ENCODE measurements at places on chromosomes 16 and 17. TPM values are rescaled to one million over a fixed set of nuclear protein-coding genes. Genes with fewer than 3 reads are reported as not detected.

CBFA2T3 gene
- 5.5 TPM for polyA plus RNA-seq

- DNase-seq, result no peak
Observed at GRCh38 chr17:31425282-31426040, 34.0 kb downstream of the RAB11FIP4 start.

GRCh38 chr17:79997011-79997660 lies 38.5 kb downstream of the TBC1D16 start:
- DNase-seq, result no peak

GRCh38 chr17:8126491-8127066 lies 2.7 kb upstream of the HES7 start:
- no peak for DNase-seq

GRCh38 chr16:55697867-55698266 lies 42.1 kb downstream of the SLC6A2 start:
- DNase-seq, result no peak

GRCh38 chr17:57905875-57906455 lies 49.2 kb downstream of the CUEDC1 start:
- no peak for DNase-seq

DNA sequence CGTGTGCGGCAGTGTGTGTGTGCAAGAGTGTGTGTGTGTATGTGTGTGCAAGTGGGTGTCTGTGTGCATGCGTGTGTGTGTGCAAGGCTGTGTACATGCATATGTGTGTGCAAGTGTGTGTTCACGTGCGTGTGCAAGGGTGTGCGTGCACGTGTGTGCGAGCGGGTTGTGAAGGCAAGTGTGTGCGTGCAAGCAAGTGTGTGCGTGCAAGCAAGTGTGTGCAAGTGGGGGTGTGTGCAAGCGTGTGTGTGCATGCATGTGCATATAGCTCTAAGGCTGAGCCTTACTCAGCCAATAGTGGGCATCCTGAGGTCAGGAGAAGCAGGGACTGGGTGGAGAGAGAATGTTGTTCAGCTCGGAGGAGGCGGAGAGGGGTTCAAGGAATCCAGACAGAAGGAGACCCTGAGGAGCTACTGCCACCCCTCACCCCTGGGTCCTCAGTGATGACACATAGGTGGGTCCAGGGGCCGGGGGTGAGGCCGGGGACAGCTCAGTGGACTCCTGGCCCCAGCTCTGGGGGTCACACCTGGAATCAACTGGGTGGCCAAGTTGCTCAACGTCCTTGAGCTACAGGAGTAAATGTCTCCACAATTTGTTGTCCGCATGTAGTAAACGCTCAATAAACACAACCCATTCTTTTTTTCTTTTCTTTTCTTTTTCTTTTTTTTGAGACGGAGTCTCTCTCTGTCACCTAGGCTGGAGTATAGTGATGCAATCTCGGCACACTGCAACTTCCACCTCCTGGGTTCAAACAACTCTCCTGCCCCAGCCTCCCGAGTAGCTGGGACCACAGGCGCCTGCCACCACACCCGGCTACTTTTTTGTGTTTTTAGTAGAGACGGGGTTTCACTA lies 1.8 kb downstream of the PRR29 start:
- no peak for DNase-seq
